ENCODE measurements at places on chromosomes 13 and 19.
A peak's percentile ranks its signal among the peaks of the same experiment; 100 is the strongest.

DNA sequence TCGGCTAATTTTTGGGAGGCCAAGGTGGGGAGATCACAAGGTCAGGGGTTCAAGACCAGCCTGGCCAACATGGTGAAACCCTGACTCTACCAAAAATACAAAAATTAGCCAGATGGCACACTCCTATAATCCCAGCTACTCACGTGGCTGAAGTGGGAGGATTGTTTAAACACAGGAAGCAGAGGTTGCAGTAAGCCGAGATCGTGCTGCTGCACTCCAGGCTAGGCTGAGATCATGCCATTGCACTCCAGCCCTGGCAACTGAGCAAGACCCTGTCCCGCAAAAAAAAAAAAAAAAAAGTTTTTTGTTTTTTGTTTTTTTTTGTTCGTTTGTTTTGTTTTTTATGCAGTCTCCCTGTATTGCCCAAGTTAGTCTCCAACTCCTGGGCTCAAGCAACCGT lies 21.2 kb downstream of the MAST1 start:
- no peak for DNase-seq

DNA sequence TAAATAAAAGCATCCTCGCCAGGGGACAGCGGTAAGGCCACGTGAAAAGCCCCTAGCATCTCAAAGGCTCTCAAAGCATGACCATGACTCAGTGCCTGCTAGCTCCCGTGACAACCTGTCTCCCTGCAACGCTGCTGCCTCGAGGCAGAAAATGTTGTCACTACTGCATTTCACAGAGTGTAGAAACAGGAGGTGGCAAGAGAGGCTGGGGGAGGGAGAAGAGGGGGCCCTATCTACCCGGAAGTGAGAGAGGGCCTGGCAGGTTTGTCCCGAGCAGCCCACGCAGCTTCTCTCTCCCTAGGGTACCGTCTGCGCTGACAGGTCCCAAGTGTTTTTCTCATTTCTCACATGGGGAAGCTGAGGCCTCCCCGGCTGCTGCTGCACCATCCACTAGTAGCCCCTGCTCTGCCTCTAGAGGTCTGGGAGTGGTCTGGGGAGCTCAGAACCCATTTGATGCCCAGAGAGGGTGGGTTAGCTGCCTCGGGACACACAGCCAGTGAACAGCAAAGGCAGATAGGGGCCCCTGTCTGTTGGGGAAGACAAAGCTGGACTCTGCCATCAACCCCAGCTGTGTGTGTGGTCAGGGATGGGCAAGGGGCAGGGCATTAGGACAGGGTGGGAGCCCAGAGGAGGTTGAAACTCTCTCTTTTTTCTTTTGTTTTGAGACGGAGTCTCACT lies 3.7 kb downstream of the TINCR start:
- DNase-seq, result no peak

GRCh38 chr13:45316338-45316737 lies 24.6 kb downstream of the TPT1 start:
- DNase-seq, result no peak

- DNase-seq, result no peak
These were observed 762 bp upstream of the ZNF233 start for GRCh38 chr19:44258835-44259413.

DNA sequence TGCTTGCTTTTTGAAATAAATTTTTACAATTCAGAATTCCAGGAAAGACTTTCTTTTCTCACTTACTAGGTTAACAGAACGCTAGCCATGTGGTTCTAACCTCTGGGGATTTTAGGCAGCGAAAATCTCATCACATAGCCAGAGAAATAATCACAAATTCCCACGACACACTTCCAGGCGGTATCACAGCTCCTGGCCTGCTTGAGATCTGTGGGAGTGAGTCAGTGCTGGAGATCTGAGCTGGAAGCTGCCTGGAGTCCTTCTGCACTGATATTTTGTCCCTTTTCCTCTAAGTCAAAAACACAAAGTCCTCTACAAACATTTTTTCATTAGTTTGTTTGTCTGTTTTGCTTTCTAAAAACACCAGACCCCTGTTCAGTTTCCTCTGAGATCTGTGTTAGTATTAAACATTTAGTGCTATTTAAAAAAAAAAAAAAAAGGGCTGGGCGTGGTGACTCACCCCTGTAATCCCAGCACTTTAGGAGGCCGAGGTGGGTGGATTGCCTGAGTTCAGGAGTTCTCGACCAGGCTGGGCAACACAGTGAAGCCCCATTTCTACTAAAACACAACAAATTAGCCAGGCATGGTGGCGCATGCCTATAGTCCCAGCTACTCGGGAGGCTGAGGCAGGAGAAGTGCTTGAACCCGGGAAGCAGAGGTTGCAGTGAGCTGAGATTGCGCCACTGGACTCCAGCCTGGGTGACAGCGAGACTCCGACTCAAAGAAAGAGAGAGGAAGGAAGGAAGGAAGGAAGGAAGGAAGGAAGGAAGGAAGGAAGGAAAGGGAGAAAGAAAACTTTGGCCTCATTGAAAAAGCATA lies 12.2 kb upstream of the UBE2L5 start:
- DNase-seq, result no peak

- no peak for DNase-seq
These were observed 41.9 kb downstream of the TBC1D4 start for GRCh38 chr13:75440100-75440499.

- DNase-seq, result no peak
These were observed 75.6 kb downstream of the SPACA7 start for GRCh38 chr13:112451512-112452379.

- no peak for DNase-seq
These were observed 204.2 kb downstream of the KLF5 start for GRCh38 chr13:73262862-73263627.

- peak; percentile 32 for DNase-seq
These were observed 244.4 kb upstream of the SLITRK1 start for GRCh38 chr13:84126671-84127171.

DNA sequence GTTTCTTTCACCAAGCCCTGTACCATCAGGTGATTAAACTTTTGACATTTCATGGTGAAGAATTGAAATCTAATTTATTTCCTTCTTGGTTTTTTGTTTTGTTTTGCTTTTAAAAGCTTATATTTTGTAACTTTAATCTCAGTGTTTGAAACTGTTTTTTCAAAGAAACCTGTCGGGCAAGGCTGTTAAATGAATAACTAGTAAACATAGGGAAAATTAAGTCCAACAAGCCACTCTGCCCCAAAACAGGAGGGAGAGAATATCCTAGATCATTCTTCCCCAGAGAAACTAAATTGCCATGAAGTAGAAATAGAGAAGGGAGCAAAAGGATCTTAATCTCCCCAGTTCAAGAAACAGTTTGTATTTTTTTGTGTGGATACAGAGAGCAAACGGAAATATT lies 98.2 kb downstream of the FREM2 start:
- DNase-seq, result no peak

DNA sequence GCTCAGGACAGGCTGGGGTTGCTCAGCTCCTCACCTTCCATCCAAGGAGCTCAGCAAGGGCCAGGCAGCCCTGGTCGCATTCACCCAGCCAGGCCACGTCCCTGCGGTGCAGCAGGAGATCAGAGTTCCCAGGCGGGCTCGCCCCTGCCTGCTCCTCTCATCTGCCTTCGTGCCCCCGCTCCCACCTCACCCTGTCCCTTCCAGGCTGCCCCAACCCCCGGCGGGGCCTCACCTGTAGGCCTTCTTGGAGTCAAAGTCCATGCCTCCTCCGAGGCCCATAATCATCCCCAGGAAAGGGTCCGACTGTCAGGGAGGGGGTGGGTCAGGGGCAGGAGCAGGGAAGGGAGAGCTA lies 1.3 kb upstream of the RINL start:
- no peak for DNase-seq

DNA sequence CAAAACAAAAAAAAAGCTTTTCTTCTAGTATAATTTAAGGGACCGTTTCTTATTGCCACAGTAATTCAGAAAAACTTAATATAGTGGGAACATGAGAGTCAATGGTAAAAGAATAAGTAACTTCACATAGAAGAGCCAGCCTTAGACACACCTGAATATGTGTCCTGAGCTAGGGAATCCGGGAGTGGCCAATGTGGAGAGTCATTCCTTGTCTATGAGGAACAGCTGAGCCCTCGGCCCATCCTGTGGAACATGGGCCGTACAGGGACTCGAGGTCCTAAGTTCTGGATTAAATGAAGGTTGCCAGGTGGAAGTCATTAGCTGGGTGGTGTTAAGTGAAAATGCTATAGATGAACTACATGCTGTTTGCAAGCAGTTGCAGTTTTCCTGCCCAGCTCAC lies 32.2 kb downstream of the EFNB2 start:
- no peak for DNase-seq

GRCh38 chr19:30778961-30779715 lies 407.0 kb downstream of the ZNF536 start:
- no peak for DNase-seq

GRCh38 chr19:10417541-10418234 lies 2.6 kb upstream of the PDE4A start:
- no peak for DNase-seq

GRCh38 chr13:75181906-75182305 lies 300.1 kb downstream of the TBC1D4 start:
- no peak for DNase-seq

DNA sequence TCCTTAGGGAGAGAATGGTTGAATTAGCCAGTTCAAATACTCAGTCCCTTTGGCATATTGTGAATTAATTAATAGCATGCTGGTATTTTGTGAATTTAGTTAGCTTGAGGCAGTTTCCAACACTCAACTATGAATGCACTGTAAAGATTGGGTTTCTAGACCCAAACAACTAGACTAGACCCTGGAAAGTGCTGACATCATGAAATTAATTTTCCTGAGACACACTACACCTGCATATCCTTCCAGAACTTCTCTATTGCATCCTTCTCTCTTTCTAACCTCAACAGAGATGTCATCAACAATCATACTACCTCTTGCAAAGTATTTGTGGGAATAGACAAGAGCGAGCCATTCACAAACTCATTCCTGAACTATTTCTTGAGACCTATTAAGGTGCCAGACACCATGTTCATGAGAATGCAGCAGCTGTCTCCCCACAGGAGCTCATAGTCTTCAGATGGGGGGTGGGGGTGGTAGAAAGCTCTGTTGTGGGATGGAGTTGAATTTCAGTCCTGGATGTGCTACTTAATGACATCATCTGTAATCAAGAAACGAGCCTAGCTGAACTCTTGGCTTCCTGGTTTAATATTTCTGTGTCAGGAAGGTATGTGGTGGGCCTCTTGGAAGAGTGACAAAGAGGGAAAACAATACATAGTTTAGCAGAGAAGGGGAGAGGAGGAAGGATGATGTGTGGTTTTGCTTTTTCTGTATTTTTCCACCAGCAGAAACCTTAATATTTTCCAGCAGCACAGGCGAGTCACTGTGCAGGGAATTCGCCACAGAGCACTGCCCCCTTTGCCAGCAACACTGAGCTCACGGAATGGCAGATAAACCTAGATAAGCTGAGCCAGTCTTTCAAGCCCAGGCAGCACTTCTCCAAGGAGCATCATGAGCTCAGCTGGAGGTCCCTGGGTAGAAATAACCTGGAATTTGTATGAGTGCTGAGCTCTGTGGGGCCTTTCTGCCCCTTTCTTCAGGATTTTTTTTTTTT lies 53.1 kb upstream of the CYSLTR2 start:
- DNase-seq, result no peak

GRCh38 chr13:80339912-80340650 lies 845 bp downstream of the SPRY2 start:
- peak; percentile 9 for DNase-seq

GRCh38 chr13:22455036-22455435 lies 725.7 kb upstream of the SGCG start:
- DNase-seq, result no peak

DNA sequence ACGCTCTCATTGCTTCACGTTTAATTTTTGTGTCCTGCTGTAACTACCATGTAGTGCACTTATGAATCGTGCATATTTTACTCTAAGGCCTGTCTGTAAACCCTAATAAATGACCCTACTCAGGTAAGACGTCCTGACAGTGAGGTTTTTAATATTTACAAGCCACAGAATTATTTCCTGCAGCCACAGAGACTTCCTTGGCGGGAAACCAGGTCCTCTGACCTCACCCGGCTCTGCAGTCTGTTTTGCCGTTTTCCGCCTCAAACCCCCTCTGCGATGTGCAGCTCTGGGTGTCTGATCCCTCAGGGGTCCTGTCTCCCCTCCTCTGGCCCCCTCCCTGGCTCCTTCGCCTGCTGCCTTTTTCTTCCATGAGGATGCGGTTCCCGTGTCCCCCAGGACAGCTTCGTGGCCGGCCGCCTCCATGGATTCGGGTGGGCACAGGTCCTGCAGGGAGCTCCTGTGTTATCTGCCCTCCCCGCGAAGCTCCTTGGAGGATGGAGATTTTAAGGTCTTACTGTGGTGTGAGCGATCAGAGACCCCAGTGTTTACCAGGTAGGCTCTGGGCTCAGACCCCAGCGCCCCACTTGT lies 66.3 kb downstream of the MCF2L start:
- no peak for DNase-seq

DNA sequence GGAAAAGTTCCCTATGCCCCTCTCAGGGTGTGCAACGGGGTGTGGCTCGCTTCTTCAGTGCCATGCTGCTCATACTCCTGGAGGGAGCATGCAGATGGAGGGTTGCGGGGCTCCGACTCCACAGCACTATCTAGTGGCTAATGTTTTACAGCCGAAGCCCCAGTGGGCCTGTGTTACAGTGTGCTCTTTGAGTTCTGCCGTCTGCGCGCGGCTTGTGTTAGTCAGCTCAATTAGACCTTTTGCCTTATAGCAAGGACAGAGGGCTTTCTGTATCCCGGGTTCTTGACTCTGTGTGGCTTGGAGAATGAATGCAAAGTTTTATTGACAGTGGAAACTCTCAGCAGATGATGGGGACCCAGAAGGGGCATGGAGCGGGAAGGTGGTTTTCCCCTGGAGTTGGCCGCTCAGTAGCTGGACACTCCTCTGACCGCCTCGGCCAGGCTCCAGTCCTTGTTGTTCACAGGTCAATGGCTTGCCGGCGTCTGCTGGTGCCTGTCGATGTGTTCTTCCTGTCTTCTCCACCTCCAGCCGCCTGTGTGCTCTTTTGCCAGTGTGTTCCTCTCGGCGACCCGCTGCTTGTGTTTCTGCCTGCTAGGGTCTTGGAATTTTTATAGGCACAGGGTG lies 383.4 kb downstream of the LMO7 start:
- no peak for DNase-seq

DNA sequence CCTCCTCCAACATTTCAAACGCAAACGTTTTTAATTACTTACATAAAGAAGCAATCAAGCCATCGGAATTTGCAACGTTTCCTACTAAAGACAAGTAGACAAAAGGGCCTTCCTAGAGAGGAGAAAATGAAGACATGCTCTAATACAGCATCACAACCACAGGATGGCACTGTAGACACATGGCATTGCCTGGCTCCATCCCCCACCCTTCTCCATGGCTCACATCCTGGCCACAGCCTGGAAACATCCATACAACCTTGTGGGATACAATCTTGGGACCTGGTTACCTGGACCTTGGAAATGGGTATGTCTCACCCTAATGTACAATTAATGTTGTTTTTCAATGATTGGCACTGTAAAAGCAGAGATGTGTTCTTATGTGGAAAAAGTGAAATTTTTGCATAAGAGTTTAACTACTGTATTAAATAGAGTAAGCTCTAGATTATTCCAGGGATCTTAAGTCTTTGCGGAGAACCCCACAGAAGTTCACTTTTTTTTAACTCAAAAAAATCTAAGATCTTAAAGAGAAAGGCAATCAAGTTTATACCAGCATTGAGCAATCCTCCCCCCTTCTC lies 21.5 kb downstream of the EBPL start:
- peak; percentile 22 for DNase-seq
